GM19239 (cell line): ENCODE measurements at places on chromosomes 13 and 19.

GRCh38 chr13:29907670-29908069 lies 57.3 kb upstream of the UBL3 start:
- DNase-seq, result no peak

- DNase-seq, result peak; percentile 50
These were observed 11.5 kb downstream of the S1PR2 start for GRCh38 chr19:10219678-10220077.

GRCh38 chr13:46170268-46170667 lies 11.7 kb downstream of the LCP1 start:
- DNase-seq, result no peak

GRCh38 chr19:2064395-2064787 lies 13.3 kb upstream of the MKNK2 start:
- no peak for DNase-seq

DNA sequence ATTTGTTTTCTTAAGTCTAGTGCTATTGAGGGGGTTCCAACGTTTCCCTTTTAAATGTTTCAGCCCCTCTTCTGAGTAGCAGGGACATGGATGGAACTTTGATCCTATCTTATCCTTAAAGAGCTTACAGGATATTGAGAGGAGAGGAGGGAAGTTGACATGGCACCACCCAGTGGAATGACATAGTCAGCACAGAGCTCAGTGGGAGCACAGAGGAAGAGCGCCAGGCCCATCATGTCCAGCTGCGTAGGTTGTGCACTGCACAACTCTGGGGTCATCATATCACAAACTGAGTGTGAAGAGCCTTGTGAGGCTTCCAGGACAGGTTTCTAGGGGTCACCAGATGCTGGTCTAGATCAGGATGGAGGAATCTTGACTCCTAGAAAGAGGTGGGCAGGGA lies 4.6 kb upstream of the CDC42EP5 start:
- no peak for DNase-seq

- no peak for DNase-seq
These were observed 162.5 kb upstream of the TSHZ3 start for GRCh38 chr19:31511696-31512095.

DNA sequence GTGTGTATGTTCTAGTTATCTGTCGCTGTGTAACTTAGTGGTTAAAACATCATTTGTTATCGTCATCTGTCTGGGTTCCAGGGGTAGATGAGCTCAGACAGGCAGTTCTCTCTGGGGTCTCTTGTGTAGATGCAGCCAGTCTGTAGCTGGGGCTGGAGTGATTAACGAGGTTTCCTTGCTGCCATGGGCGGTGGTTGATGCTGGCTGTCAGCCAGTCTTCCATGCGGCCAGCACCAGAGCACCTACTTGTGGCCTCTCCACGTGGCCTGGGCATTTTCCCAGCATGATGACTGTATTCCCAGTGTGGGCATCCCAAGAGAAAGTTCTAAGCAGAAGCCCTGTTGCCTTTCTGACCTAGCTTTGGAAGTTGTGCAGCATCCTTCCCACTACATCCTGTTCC lies 10.7 kb downstream of the ERCC5 start:
- no peak for DNase-seq

DNA sequence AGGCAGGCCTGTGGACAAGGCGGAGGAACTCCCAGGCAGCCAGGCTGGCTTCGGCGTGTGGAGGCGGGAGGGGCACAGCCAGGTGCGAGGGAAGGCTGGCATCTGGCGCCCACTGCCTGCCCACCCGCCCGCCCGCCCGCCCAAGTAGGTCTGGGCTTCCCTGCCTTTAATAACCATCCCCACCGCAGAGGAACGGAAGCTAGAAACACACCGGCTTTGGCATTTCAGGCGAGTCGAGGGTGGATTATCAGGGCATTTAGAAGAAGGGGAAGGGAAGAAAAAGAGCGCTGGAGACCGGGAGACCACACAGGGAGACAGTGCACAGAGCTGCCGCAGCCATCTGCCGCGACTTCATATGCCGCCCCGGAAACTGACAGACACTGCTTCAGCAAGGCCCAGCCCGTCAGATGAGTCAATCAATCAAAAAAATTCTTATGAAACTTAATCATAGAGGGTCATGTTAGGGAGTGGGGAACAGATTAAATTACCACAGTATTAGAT lies 199.7 kb downstream of the TSHZ3 start:
- DNase-seq, result no peak

- no peak for DNase-seq
These were observed 11.1 kb downstream of the LMO7 start for GRCh38 chr13:75647126-75647784.

GRCh38 chr19:13234518-13234917 lies 84.3 kb downstream of the IER2 start:
- peak; percentile 84 for DNase-seq

DNA sequence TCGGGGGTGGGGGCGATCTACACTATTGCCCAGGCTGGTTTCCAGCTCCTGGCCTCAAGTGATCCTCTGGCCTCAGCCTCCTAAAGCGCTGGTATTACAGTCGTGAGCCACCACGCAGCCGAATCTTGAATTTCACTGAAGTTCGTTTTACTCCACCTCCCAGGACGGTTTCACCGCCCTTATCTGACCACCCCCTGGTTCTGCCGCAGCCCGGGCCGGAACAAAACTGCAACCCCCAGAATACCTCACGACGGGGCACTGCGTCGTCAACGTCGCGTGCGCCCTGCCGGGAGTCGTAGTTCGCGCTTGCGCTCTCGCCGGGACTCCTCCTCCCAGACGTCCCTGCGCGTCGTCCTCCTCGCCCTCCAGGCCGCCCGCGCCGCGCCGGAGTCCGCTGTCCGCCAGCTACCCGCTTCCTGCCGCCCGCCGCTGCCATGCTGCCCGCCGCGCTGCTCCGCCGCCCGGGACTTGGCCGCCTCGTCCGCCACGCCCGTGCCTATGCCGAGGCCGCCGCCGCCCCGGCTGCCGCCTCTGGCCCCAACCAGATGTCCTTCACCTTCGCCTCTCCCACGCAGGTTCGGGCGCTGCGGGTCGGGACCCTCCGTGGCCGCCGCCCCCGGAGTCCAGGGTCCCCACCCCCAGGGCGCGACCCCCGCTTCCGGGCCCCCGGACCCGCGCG lies at the start of gene ATP5F1D:
Gene ATP5F1D, plus strand, starts transcription at position 335 of the 679 bp plus-strand sequence. Its CDS starts 100 bp downstream, at position 435.
- peak; percentile 99 for DNase-seq

GRCh38 chr13:53743906-53744305 lies 715.3 kb downstream of the OLFM4 start:
- no peak for DNase-seq

GRCh38 chr19:17394891-17395415 lies 957 bp upstream of the CCDC194 start:
- peak; percentile 72 for DNase-seq

- no peak for DNase-seq
These were observed 73.9 kb downstream of the TNFRSF19 start for GRCh38 chr13:23644126-23644419.

GRCh38 chr13:101529422-101529821 lies 76.9 kb downstream of the ITGBL1 start:
- DNase-seq, result no peak

GRCh38 chr13:29819143-29819542 lies 31.3 kb downstream of the UBL3 start:
- DNase-seq, result no peak

- DNase-seq, result peak; percentile 53
These were observed 95.2 kb upstream of the CLDN10 start for GRCh38 chr13:95457294-95457693.

- no peak for DNase-seq
These were observed 22.7 kb downstream of the FAM187B start for GRCh38 chr19:35205733-35206323.

DNA sequence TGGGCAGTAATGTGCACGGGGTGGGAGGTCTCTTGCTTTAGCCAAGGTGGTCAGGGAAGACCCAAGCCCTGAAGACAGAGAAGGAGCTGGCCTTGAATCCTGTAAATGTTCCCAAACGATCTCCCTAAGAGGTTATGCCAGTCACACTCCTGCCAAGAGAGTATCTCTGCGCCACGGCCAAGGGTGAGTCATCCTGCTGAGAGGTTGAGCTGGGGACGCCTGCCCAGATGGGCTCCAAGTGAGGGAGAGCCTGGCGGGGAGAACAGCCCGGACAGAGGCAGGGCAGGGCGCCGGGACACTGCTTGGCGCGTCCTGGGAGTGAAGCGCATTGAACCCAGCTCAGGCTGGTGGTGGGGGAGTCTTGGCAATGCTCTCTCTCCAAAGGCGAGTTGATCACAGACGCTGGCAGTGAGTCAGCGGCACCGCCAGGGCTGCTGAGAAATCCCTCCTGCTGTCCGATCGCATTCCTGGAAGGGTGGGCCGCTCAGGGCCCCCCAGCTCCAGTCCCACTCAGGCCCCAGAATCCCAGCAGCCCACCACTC lies 16.4 kb downstream of the SULT2B1 start:
- DNase-seq, result no peak

- peak; percentile 45 for DNase-seq
These were observed 101.3 kb upstream of the SLC15A1 start for GRCh38 chr13:98853771-98854221.

- DNase-seq, result no peak
These were observed 10.0 kb downstream of the SYMPK start for GRCh38 chr19:45852983-45853382.

- no peak for DNase-seq
These were observed 1.8 kb upstream of the RNF225 start for GRCh38 chr19:58393725-58394033.

- no peak for DNase-seq
These were observed 86.6 kb downstream of the SLC7A1 start for GRCh38 chr13:29508876-29509252.

GRCh38 chr19:5106191-5106726 lies 137.3 kb downstream of the KDM4B start:
- DNase-seq, result no peak

- DNase-seq, result no peak
These were observed 9.8 kb downstream of the KCTD15 start for GRCh38 chr19:33806434-33806881.

- DNase-seq, result no peak
These were observed 1.9 kb upstream of the YJEFN3 start for GRCh38 chr19:19526581-19527370.

- no peak for DNase-seq
These were observed 45.9 kb upstream of the AMER2 start for GRCh38 chr13:25218019-25218418.

GRCh38 chr19:50552540-50552939 lies 15.7 kb downstream of the LRRC4B start:
- no peak for DNase-seq

- no peak for DNase-seq
These were observed 3.0 kb upstream of the KCTD12 start for GRCh38 chr13:76889254-76889653.

- DNase-seq, result peak; percentile 78
These were observed 714 bp downstream of the POLRMT start for GRCh38 chr19:632579-633067.

DNA sequence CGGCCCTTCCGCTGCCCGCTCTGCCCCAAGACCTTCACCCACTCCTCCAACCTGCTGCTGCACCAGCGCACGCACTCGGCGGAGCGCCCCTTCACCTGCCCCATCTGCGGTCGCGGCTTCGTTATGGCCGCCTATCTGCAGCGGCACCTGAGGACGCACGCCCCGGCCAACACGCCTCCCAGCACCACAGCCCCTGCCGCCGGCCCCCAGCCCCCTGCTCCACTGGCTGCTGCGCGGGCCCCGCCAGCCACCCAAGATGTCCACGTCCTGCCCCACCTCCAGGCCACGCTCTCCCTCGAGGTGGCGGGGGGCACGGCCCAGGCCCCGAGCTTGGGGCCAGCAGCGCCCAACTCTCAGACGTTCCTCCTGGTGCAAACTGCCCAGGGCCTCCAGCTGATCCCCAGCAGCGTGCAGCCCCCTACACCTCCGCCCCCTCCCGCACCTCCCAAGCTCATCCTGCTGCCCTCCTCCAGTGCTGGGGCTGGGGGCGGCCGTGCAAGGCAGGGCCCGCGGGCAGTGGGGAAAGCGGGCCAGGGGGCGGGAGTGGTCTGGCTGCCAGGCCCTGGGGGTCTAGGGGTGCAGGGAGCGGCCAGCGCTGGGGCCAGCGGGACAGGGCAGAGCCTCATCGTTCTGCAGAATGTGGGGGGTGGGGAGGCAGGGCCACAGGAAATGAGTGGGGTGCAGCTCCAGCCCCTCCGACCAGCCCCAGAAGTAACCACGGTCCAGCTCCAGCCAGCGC lies 1.9 kb upstream of the NAT14 start:
- no peak for DNase-seq
